Left ventricle myocardium superior (tissue), 1 donor: ENCODE measurements at places on chromosomes 6 and 20.

DNA sequence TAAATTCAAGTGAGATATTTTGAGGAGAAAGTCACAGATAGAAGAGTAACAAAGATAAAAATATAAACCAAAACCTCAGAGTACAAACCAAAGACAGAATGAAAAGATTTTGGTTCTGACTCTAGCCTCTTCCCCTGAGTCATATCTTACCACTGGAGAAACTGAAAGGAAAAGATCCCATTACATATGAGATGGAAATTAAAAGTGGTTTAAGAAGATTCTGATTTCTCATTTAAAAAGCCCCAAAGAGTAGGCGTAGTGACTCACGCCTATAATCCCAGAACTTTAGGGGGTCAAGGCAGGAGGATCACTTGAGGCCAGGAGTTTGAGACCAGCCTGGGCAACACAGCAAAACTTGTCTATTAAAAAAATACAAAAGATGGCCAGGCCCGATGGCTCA lies 30.6 kb downstream of the SPINT4 start:
- DNase-seq, result no peak

GRCh38 chr20:63177785-63178445 lies 38.0 kb downstream of the YTHDF1 start:
- no peak for DNase-seq

DNA sequence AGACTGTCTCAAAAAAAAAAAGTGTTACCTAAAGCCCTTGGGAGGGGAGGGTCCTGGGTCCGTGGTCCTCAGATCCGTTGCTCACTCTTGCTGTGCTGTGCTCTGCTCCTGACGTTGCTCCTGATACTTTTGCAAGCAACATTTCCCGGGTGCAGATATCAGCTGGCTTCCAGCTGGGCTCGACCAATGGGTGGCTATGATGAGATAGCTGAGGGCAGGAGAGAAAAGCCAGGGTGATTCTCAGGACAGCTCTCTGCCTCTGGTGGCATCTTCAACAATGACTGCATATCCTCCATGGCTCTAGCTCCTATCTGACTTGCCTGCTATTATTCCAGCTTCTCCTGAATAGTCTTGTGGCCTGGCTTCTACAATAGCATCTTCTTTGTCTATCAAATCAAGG lies 134.5 kb downstream of the RPS12 start:
- no peak for DNase-seq

DNA sequence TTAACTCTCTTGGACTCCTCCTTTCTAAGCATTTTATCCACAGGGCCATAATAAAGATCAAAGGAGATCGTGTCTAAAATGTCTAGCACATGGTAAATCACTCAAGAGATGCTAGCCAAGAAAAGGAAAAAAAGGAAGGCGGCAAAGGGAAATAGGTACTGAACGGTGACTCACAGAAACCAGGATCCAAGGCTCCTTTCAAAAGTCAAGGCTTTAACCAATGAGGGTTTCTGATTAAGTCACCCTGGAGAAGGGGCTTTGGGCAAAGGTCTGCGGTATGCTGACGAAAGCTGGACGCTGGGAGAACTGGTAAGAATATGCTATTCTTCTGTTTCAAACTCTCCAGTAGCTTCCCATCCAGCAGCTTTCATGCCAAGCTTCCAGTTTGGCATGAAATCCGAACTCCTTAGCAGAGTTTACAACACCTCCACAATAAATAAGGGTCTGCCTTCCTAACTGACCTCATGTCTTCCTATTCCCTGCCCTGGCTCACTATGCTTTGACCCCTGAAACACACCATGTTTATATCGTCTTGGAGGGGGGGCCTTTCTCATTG lies 1.0 kb downstream of the TOMM34 start:
- no peak for DNase-seq

GRCh38 chr6:151822252-151823111 lies 15.0 kb downstream of the ESR1 start:
- no peak for DNase-seq

DNA sequence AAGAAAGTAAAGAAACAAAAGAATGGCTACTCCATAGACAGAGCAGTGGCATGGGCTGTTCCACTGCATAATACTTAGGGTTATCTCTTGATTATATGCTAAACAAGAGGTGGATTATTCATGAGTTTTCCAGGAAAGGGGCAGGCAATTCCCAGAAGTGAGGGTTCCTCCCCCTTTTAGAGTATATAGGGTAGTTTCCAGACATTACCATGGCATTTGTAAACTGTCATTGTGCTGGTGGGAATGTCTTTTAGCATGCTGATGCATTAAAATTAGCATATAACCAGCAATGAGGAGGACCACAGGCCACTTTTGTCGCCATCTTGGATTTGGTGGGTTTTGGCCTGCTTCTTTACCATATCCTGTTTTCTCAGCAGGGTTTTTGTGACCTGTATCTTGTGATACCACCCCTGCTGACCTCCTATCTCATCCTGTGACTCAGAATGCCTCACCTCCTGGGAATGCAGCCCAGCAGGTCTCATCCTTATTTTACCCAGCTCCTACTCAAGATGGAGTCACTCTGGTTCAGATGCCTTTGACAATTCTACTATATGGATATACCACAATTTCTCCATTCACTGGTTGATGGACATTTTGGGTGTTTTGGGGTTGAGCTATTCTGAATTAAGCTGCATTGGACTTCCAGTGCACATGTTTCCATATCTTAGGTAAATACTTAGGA lies 280.6 kb downstream of the FARS2 start:
- DNase-seq, result no peak

- DNase-seq, result no peak
Measured at GRCh38 chr6:112384511-112384910, 37.4 kb downstream of the RFPL4B start.

DNA sequence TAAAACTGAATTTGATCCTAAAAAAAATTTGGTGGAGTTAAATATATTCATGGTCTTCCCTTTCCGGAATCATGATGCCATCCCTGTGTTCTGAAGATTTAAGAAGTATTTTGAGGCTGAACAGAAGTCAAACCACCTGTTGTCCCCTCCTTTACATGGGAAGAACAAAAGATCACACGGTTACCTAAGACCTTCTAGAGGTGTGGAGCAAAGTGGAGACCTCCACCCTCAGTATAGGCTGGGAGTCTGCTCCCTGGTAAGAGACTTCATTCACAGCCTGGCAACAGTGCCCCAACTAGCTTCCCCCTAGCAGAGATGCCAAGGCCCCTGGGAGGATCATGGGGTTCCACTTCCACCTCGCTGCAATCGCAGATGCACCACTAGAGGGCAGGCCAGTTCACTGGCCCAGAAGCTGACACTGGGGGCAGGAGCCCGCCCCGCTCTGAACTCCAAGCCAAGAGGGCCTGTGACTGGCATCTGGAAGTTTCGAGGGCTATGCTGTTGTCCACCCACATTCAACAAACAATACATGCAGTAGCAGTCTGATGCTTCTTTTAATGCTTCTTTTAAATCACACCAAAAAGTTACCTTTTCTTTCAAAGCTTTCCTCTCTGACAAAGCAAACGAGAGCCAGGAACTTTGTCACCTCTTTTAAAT lies 19.5 kb upstream of the UBE2J1 start:
- peak; percentile 85 for DNase-seq

DNA sequence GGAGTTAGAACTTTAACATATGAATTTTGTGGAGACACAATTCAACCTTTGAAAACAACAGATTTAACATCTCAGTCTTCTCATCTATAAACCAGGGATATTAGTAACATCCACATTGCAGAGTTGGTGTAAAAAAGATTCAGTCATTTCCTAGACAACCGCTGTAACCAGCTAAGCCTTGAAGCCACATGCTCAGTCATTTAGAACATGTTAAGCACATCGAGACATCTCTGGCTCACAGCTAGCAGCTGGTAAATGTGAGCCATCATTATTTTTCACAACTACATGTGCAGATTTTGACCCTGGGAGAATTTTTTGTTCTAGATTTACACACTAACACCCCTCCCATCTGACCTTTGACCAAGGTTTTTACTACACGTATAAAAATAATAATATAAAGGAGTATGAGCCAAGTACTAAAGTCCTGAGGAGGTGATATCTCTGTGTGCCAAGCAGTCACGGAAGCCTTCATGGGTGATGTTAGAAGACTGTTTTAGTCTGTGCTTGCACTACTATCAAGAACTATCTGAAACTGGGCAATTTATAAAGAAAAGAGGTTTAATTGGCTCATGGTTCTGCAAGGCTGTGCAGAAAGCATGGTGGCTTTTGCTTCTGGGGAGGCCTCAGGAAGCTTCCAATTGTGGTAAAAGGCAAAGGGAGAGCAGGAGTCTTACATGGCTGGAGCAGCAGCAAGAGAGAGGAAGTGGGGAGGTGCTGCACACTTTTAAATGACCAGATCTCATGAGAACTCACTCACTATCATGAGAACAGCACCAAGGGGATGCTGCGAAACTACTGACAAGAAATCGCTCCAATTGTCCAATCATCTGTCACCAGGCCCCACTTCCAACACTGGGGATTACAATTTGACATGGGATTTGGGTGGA lies 48.7 kb upstream of the IL20RA start:
- no peak for DNase-seq

GRCh38 chr6:110358553-110359160 lies 508 bp upstream of the METTL24 start:
- no peak for DNase-seq

DNA sequence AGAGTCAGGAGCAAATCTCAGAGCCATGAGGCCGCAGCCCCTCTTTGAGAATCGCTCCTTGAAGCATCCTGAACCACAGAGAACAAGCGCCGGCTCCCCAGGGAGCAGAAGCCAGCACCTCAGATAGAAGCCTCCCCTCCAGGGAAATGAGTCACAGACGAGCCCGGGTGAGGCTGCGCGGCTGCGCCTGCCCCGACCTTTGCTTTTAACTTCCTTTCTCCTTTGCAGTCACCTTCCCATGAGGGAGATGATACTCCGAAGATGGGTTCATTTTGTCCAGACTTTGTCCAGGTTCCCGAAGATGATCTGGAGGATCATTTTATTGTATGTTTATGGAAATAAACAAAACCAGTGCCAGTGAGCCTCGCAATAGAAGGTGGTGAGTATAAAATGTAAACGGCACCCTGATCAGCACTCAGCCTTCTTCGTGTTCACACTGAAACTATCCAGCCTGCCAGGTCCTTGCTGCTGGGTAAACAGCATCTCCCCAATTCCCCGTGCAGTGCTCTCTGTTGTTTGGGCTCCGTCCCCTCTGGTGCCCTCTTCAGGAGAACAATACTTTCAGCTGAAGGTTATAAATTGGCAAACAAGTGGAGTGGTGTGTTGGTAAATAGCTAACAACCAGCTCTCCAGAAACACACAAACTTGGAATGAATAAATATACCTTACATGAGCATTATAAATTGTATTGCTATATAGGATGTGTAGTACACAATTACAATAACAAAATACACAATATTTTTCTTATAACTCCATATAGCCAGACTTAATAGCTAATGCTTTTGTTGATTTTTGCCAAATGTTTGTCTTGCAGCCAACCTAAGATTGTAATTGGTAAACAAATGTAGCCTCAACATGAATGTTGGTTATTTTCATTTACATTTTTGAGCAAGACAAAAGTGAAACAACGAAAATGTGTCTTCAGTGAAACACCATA lies 41.4 kb upstream of the TMEM181 start:
- DNase-seq, result peak; percentile 57

GRCh38 chr20:57480444-57481160 lies 44.3 kb downstream of the CTCFL start:
- DNase-seq, result no peak

DNA sequence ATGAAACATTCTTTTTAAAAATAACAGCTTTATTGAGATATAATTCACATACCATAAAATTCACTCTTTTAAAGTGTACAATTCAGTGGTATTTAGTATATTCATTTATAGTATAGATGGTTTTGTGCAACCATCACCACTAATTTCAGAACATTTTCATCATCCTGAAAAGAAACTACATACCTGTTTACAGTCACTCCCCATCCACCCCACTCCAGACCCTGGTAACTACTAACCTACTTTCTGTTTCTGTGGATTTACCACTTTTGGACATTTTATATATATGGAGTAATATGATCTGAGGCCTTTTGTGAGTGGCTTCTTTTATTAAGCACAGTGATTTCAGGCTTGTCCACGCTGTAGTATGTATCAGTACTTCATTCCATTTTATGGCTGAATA lies 2.5 kb upstream of the TMEM217 start:
- no peak for DNase-seq

DNA sequence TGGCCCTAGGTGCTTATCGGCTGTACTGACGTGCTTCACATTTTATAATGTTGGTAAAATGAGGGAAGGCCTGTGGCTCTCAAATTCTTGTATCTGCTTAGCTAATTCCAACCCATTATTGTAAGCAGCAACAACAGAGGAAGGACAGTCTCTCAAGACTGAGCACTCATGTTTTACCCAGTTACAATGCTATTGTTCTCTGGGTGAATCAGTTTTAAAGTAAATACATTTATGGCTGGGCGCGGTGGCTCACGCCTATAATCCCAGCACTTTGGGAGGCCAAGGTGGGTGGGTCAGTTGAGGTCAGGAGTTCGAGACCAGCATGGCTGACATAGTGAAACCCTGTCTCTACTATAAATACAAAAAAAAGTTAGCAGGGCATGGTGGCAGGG lies 194.6 kb downstream of the PRKN start:
- no peak for DNase-seq

GRCh38 chr6:56024931-56025330 lies 149.5 kb upstream of the BMP5 start:
- DNase-seq, result no peak

- peak; percentile 57 for DNase-seq
Measured at GRCh38 chr6:125314009-125314581, 12.3 kb upstream of the HDDC2 start.

DNA sequence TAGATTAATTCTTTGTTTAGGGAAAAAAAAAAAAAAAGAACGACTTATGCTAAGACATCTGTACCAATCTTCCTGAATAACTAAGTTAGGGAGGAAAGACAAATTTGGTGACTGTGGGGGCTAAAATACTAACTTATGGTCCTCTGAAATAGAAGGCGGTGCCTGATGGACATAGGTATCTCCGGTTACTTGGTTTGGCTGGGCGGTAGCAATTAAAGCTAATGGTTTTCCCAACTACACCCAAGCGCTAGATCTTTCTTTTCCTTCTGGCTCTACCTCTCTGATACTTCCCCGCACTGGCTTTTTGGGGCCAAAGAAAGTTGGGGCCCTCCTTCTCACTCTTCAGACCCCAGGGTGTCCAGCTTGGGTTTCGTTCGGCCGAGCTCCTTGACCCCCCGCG lies 1.0 kb upstream of the RBM24 start:
- no peak for DNase-seq
